ENCODE measurements at places on chromosomes 2 and 18.

DNA sequence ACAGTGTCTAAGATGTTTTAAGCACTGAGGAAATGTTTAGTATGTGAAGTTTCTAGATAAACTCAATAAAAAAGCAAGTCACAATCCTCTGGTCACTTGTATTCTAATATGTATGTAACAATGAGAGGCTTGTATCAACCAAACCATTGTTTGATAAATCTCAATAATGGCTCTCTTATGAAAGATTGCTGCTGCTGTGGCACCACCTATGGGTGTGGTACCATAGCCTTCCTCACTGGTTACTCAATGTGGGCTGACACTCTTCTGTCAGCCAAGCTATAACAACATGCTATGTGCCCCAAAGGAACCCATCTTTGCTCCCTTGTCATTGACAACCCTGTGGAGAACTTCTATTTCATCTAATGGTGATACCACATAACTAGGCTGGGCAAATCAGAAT lies 12.6 kb upstream of the RAB1A start:
- H3K4me3 ChIP-seq: no peak overlapping the region
- no peaks in the 10 kb centered on the region for H3K36me3 ChIP-seq
- no peak for DNase-seq
- H3K4me1 ChIP-seq: no peaks in the 10 kb centered on the region
- no peaks in the 10 kb centered on the region for H3K27me3 ChIP-seq

GRCh38 chr2:174169372-174169771 lies 79.0 kb downstream of the OLA1 start:
- DNase-seq: no peak
- H3K27me3 ChIP-seq: no peaks in the 10 kb centered on the region
- no peaks in the 10 kb centered on the region for H3K4me1 ChIP-seq
- H3K4me3 ChIP-seq: no peak overlapping the region

DNA sequence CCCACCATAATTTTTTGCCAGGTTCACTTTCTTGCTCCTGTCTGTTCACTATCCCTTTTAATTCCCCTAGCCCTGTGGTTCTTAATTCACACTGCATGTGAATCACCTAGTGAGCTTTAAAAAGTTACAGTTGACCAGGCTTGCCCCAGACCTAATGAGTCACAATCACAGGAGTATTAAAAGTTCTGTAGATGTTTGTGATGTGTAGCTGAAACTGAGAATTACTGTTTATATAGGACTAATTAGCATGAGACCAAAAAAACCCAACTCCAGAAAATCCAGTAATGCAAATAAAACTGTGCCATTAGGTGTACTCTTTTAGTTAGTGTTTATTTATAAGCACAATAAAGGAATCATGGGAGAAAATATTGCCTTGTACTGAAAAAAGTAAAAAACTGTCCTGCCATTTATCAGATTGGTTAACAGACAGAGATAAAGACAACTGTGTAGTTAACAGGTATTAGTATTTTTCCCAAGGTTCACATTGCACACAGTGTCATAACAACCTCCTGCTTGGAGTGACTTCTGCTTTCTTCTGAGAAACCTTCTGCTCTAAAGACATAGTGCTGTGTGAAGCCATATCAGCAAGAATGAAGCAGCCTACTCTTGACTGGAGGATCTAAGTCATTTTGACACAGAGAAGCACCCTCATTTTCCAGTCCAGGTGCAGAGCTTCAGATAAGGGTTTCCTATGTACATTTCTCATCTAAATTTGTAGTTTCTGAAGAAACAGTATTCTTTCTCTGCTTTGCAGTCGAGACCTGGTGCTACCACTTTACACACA lies 39.0 kb downstream of the VAPA start:
- H3K27me3 ChIP-seq: no peaks in the 10 kb centered on the region
- H3K4me1 ChIP-seq: peaks cover 31% of the 10 kb centered on the region
- DNase-seq: no peak

- H3K4me3 ChIP-seq: no peak overlapping the region
- no peaks in the 10 kb centered on the region for H3K4me1 ChIP-seq
- H3K36me3 ChIP-seq: no peaks in the 10 kb centered on the region
Observed at GRCh38 chr2:209380293-209380692, 43.6 kb upstream of the MAP2 start.

GRCh38 chr2:184551626-184552025 lies 46.7 kb upstream of the ZNF804A start:
- H3K27me3 ChIP-seq: no peaks in the 10 kb centered on the region
- H3K36me3 ChIP-seq: no peaks in the 10 kb centered on the region
- DNase-seq: no peak
- H3K4me3 ChIP-seq: no peak overlapping the region

DNA sequence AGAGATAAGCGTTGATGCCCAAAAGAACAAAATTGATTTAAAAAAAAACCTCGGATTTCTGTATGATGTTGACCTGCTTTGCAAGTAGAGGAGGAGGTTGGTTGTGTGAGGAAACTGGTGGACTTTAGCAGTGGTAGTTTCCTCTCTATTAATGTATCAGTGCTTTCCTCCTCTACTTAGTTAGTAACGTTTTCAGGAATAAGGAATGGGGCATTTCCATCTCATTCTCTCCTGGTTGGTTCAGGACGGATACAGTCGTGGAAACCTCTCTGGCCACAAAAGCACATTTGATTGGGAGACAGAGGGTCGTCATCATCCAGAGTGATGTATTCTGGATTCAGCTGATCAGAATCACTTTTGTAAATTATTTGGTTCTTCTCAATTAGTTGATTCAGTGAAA lies 1.5 kb downstream of the FHOD3 start:
- no peak overlapping the region for H3K27ac ChIP-seq
- H3K4me1 ChIP-seq: peaks cover 12% of the 10 kb centered on the region
- H3K36me3 ChIP-seq: no peaks in the 10 kb centered on the region
- H3K4me3 ChIP-seq: no peak overlapping the region

GRCh38 chr2:104250635-104251034 lies 603.3 kb upstream of the POU3F3 start:
- no peak overlapping the region for H3K27ac ChIP-seq
- no peaks in the 10 kb centered on the region for H3K27me3 ChIP-seq
- no peaks in the 10 kb centered on the region for H3K36me3 ChIP-seq
- H3K4me3 ChIP-seq: no peak overlapping the region
- no peak for DNase-seq
- no peaks in the 10 kb centered on the region for H3K4me1 ChIP-seq
